ENCODE measurements at places on chromosomes 1 and 21.
A peak's percentile ranks its signal among the peaks of the same experiment; 100 is the strongest.

DNA sequence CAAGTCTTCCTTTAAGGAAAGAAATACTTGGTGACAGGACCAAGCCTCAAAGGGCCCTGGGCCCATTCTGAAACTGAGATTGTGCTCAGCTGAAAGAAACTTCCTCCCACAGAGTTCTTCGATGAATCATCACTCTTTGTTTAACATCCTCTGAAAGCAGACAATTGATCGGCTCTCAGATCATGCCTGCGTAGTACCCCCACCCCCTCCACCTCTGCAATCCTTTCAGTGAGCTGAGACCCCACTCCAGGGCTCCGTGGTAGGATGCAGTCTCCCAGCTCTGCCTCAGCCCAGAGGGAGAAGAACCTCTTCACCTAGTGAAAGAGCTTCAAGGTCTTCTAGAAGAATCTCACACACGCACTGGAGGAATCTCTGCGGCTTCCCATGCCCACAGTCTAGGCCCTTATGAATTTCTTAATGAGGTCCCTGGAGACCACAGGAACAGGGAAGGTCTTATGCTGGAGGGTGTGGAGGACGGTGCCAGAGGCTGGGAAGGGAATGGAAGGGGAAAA, 104.9 kb upstream of the SOD1 start:
- DNase-seq = no peak

- peak; percentile 57 for DNase-seq
Measured at GRCh38 chr1:113390871-113391648, 745 bp downstream of the MAGI3 start.

GRCh38 chr1:24111996-24112779, at the start of gene MYOM3:
TSS of gene MYOM3 (minus strand) at chr1:24112135. CDS start at chr1:24108636, 3,499 bp downstream.
- peak; percentile 13 for DNase-seq

DNA sequence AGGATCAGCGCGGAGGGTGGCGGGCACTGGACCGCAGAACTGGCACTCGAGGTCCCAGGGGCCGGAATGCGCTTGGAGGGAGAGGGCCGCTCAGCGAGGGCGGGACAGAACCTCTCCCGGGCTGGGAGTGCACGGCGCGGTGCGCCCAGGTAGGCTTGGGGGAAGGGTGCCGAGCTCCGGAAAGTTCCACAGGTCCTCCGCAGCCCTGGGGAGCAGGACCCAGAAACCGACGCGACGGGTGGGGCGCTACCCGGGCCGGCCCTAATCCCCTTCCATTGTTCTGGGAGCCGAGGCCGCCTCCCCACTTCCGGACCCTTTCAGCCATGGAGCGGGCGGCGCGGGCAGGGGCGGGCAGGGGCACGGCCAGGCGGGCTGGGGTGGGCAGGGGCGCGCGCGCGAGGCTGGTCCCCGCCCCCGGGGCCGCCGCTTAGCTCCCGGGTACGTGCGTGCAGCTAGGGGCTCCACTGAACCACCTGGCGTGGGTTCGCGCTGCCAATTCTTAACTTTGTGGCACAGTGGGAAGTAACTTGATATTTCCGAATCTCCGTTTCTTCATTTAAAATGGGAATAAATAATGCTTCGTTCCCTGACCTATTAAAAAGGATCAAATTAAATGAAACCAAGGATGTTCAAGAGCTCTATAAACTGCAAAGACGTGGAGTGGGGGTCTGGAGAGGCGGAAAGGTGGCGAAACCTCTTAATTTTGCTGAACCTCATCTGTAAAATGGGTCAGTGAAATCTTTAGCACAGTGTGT, 20.7 kb downstream of the LGR6 start:
- DNase-seq = no peak

GRCh38 chr1:228464487-228464983, 22.6 kb upstream of the RNF187 start:
- peak; percentile 87 for DNase-seq

Data from CD8-positive, alpha-beta memory T cell (primary cell).